NCI-H2081 (cell line): ENCODE measurements at places on chromosomes 4 and X.

- DNase-seq: no peak
These were observed 1453.3 kb downstream of the PCDH18 start for GRCh38 chr4:136078976-136079375.

GRCh38 chr4:7933651-7934510 lies 5.8 kb downstream of the AFAP1 start:
- DNase-seq: no peak

DNA sequence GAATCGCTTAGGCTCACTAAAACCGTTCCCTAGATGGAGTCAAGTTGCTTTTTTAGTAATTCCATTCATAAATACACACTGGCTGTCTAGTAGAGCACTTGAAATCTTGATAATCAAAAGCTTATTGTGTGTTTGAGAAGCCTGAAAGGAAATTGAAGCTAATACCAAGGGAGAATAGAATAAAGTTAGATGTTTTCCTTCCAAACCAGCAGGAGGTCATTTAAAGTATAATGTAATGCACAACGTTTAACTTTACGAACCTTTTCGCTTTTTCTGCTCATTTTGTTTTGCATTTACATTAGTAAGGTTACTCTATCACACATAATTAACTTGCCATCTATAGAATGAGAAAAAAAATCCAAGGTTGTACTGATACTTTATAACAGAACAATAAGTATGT lies 440.9 kb downstream of the NKX6-1 start:
- no peak for DNase-seq

DNA sequence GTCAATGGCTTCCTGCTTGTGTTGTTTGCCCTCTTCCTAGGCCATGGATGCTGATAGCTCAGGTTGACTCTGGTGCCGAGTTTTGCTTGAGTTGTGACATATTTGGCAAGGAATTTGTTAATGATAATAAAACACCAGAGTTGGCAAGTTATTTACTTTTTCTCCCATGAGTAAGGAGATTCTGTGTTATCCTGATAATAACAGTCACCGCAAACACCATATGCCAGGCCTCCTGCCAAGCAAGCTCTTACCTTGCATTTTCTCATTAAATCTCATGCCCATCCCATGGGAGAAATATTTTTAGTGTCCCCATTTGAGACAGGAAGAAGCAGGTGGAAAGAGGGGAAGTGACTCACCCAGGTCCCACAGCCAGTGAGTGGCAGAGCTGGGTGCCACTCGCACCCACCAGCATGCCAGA lies 67.4 kb upstream of the CLCN4 start:
- DNase-seq: peak; percentile 53

DNA sequence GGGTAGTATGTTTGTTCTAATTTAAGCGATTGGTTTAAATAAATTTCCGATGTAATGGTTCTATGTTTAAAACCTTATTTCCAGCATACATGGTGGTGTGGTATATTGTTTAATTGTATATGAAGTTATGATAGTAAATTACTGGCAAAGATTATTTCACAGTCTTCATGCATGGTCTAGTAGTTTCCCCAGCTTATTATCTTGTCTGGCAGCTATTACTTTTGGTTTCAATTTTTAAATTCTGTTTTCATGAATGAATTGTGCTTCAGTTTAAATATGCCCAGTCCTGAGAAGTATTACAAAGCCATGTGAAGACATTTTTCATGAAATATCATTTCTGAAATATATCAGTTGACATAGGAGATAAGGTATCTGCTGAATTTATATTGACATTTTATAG lies 6.3 kb downstream of the ALG13 start:
- DNase-seq: no peak

- DNase-seq: no peak
These were observed 73.1 kb downstream of the METTL14 start for GRCh38 chr4:118758293-118758692.

DNA sequence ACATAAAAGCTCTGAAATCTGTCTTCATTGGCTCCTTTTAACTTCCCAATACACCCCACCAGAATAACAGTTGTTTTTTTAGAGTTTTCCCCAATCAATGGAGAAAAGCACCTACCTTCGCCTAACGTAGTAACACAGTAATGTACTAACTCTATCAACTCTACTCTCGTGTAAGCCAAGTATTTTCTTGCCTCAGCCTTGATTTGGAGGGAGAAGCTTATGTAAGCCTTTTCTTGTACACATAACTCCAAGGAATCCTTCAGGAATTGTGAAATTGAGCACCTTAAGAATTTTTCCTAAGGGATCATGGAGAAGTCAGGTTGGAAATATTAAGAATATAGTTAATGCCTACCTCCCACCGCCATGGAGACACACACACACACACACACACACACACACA lies 181.2 kb downstream of the RAPGEF2 start:
- no peak for DNase-seq

- DNase-seq: no peak
These were observed 12.8 kb upstream of the DUSP9 start for GRCh38 chrX:153634236-153634635.
